Mammary epithelial cell (primary cell): ENCODE measurements at places on chromosomes 2 and 18.

GRCh38 chr18:78984941-78985784 is 5.5 kb downstream of the SALL3 start:
- peak; percentile 29 for DNase-seq

DNA sequence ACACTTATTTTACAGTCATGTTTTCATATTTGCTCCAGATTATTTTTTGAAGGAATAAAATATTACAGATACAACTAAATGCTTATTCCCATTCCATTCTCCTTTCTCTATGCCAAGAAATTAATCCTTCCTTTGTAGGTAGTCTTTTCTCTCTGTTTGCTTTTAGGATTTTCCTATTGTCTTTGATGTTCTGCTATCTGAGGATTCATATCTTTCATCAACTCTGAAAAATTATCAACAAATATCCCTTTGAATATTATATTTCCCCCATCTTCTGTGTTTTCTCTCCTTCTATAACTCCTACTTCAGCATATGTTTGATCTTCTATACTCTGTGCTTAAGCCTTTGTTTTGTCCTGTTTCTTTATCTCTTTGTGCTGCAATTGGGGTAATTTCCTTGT is 260.4 kb upstream of the RBMS1 start:
- no peak for DNase-seq

DNA sequence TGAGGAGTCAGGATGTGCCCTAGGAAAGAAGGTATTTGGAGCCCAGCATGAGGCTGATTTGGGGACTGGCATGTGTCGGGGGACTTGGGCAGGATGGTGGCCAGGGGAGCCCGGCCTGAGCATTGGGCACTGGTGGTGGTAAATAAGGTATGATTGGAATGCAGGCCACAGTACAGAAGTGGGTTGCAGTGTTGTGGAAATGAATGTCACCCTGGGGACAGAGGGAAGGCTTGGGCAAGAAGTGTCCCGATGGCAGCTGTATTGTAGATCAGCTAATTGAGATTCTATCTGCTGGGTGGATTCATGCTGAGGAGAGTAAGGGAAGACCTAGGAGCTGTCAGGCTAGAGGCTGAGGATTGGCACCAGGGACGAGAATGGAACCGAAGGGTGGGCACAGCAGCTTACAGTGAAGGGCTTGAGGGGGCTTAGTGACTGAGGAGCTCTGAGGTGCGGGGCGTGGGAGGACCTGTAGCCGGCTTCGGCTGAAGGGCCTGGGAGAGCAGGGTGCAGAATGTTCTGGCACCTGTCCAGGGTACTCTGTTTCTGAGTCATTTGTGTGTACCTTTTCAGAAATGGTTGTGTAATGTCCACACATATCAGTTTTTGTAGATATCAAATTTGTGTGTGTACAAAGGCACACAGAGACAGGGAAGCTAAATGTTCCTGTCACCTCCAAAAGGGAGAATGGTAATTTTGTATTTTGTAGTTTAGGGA is 170.2 kb downstream of the PRKCE start:
- DNase-seq: peak; percentile 80

GRCh38 chr2:9737053-9737875 is 106.0 kb upstream of the TAF1B start:
- no peak for DNase-seq

GRCh38 chr2:35160871-35161270 is 1194.7 kb upstream of the CRIM1 start:
- no peak for DNase-seq
